ENCODE measurements at places on chromosomes 2 and 18.

DNA sequence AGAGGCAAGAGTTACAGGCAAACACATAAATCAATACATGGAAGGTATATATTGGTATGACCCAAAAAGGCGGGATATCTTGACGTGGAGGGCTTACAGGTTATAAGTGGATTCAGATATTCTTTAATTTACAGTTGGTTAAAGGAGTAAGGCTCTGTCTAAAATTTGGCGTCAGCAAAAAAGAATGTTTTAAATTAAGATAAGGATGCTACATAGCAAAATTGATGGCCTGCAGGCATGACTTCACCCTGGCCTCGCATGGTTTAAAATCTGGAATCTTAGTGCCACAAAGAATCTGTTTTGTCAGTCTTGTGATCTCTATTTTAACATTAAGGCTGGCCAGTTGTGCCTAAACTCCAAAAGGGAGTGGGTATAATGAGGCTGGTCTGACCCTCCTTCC, 58.4 kb upstream of the REL start:
- no peak for DNase-seq

- peak; percentile 30 for DNase-seq
Observed at GRCh38 chr2:112958428-112959108, 19.2 kb upstream of the IL36G start.

DNA sequence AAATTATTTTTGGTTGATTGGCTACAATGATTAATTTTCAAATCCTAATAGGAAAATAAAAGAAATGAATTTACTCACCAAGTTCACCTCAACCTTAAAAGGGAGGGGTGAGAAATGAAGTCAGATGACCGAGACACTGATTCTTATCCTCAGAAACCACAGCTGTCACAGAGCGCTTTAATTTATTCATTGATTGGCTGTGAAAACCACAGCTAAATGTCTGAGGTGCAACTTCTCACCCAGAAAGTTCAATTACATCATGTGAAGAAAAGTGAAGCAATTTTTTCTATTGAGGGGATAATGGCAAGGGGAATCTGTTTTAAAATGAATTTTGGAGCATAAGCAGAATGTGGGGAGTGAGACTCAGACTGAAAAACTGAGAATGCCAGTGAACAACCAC, 128.4 kb downstream of the RNF152 start:
- DNase-seq, result no peak

DNA sequence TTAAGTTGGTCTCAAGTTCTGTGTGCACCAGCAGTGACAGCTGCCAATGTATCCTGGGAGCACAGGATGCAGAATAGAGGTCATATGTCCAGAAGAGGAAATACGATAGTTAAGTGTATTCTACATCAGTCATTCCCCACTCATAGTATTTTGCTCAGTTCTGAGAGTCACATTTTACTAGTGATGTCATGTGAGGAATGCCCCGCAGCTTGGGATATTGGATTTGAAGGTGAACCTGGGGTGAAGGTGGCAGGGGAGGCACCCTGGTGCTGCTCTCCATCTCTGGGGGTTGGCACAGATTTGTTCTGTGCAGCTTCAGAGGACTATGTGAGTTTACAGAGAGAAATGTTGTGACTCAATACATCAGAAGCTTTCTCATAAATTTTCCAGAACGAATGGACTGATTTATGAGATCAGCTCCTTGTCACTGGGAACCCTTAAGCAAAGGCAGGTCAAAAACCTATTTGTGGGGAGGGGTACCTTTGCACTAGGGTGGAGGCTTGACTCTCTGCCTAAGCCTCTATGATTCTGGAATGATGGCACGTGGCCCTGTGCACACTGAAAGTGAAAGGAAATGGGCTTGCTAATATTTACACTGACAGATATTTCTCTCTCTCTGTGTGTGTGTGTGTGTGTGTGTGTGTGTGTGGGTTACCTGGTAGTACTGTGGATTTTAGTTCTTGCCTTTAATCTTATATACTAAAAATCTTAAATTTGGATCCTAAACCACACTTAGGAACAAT, 95.9 kb downstream of the NEB start:
- no peak for DNase-seq

GRCh38 chr2:217822296-217823252, 180.2 kb downstream of the TNS1 start:
- DNase-seq, result no peak
